T-cell (primary cell): ENCODE measurements at places on chromosomes 11 and 22.

DNA sequence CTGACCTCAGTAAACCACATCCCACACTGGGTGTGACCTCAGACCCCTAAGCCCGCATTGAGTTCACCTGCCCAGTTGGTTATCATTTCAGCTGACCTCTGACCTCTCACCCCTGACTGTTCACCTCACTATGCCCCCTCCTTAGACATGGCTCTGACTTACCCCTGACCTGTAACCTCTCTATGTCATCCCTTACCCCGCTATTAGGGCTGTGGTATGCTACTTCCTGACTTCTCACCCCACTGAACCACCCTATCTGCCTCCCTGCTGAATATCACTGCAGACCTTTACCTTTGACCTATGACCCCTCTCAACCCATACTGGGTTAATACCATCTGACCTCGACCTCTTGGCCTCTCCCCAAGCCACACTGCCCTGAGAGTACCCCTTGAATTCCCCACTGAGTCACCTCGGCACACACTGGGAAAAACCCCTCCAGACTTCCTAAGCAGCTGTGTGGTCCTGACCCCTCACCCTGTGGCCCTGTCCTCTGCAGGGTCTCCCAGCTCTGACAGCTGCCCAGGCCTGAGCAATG, 8.3 kb downstream of the PLCB3 start:
- no peak for DNase-seq

DNA sequence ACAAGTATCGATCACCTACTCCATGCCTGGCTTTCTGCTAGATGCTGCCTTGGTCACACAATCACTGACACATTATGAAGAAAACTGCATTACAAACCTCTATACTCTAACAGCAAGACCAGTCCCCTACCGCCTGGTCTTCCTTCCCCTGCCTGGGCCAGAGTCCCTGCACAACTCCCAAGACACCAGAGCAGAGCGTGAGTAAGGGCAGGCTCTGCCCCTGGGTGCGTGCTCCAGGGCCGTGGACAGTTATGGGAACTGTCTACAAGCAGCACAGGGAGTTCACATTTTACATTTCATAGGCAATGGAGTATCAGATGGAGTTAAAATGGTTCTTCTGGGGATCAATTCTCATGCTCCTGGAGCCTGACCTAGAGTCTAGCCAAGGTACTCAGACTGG, 6.5 kb downstream of the FZD4 start:
- no peak for DNase-seq

GRCh38 chr22:37665487-37665886, 7.0 kb downstream of the PDXP start:
- no peak for DNase-seq

- DNase-seq = no peak
Observed at GRCh38 chr11:124886476-124886875, 11.2 kb downstream of the ROBO4 start.

DNA sequence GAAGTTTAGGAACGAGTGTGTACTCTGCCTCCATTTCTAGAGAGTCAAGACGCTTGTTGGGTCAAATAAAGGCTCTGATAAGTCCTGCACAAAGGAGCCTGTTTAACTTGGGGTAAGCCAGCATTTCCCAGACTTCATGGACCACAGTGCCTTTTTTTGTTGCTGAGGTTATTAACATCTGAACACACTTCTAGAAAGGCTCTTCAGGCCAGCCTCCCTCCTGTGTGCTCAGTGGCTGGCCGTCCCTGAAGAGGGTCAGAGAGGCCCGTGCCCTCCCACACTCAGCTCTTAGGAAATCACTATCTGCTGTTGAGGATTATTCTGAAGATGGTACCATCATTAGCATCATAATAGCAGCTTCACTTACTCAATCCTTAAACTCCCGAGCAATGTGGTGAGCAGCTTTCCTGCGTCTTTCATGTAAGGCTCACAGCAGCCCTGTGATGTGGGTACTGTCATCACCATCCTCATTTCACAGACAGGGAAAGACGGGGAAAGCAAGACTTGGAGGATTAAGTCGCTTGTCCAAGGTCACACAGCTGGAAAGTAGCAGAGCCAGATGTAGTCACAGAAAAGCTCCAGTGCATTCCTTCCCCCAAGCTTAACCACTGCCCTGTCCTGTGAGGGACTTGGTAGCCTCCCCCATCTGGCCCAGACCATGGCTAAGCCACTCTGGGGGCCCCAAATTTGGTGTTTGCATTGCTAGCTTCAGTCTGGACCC, 71.3 kb downstream of the TSPAN18 start:
- DNase-seq = no peak

- no peak for DNase-seq
Observed at GRCh38 chr11:61688365-61689163, 8.4 kb downstream of the DAGLA start.

- DNase-seq = no peak
Observed at GRCh38 chr22:47236161-47236560, 473.7 kb downstream of the TBC1D22A start.

GRCh38 chr22:37253126-37253660, 9.1 kb upstream of the RAC2 start:
- DNase-seq = no peak

GRCh38 chr22:44870021-44870420, 117.6 kb downstream of the ARHGAP8 start:
- DNase-seq = no peak

DNA sequence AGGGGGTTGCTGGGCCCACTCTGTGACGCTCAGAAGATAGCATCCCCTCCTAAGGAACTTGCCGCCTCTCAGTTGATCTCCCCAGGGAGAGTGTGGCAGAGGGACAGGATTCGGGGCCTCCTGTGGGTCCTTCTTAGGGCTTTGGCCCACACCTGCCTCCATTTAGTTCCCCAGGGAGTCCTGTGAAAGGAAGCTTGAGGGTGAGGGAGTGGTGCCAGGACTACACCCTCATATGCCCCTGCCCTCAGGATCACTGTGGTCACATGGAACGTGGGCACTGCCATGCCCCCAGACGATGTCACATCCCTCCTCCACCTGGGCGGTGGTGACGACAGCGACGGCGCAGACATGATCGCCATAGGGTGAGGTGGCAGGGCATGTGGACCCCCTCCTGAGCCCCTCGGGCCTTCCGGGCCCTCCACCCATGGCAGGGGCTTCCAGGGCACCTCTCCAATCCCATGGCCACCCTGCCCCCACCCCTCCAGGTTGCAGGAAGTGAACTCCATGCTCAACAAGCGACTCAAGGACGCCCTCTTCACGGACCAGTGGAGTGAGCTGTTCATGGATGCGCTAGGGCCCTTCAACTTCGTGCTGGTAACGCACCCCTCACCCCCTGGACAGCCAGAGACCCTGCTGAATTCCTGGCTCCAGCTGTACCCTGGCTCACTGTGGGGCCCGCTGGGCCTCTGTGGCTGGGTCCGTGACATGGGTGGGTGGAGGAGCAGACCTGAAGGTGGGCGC, 3.5 kb downstream of the INPP5J start:
- DNase-seq = no peak

- no peak for DNase-seq
Observed at GRCh38 chr11:104564921-104565582, 333.2 kb downstream of the CASP12 start.

DNA sequence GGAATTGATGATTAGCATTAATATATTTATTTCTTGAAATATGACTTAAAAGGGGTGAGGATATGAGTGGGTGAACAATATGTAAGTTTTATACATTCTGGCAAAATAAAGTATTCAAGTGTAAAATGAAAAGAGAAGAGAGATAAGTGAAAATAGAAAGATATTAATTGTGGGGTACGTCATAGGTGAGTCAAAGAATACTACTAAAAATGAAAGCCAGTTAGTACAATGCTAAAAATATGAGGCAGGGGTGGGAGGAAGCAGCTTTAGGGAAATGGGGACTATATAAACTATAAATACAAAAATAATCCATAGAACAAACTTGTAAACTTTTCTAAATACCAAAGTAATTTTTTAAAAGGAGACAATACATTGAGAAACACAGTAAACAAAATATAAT, 661.4 kb downstream of the CNTN5 start:
- DNase-seq = no peak

DNA sequence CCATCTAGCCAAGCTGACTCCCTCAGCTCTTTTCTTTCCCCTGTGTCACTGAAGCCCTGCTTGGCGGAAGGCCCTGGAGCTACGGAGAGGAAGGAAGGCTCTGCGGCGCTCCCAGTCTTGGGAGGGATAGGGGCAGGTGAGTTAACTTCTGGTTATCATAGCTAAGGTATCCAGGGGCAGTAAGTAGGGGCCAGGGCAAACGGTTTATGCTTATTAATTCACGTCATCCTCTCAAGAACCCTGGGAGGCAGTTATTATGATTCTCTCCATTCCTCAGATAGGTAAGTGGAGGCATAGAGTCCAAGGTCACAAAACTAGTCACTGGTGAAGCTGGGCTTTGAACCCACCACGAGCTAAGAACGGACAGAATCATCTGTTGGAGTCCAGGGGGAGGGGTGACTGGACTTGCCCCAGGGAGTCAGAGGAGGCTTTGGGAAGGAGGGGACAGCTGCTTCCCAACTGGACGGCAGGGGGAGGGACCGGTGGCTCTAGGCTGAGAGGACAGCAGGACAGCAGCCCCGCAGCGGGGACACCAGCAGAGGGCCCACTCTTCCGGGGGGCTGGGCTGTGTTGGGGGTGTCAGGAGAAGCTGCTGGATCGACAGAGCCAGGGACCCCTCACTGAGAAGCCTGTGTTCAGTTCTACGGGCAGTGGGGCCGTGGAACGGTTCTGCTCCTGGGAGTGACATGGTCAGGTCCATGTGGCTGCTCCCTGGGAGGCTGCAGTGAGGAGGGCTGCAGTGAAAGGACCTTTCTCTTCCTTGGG, 3.5 kb downstream of the BAIAP2L2 start:
- DNase-seq = no peak

- no peak for DNase-seq
Observed at GRCh38 chr11:87926250-87926970, 248.8 kb downstream of the RAB38 start.

- peak; percentile 37 for DNase-seq
Observed at GRCh38 chr11:118878163-118878563, 5.5 kb upstream of the CXCR5 start.

GRCh38 chr11:73553266-73553665, 44.6 kb downstream of the FAM168A start:
- no peak for DNase-seq

DNA sequence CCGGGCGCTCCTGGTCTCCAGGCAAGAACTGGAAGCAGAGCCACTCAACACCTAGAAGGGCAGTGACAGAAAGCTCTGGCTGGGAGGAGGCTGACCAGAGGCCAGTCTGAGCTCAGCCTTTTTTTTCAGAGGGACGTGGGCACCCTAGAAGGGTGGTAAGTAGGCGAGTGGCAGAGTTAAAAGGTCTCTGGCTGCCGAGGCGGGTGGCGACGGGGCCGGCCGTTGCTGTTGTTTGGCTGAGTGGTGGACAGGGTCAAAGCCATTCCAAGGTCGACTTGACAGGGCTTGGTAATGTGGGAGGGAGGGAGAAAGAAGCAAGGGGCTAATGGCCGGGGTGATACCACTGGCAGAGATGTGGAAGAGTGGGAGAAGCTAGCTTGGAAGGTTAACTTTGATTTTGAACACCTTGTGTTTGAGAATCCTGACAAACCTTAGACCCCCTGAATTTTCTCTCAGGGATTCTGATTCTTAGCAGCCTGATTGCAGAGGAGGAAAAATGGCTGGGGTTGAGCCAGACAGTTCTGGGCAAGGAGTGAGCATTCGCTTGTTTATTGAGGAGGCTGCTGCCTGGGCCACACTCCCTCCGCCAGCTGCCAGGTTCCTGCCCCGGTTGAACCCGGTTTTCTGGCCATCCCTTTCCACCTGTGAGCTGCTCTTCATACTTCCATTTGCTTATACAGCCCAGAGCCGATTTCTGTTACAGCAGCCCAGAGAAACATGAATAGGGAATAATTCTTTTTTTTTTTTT, 868 bp upstream of the SYCE3 start:
- no peak for DNase-seq

GRCh38 chr11:106032861-106033260, 10.8 kb upstream of the MSANTD4 start:
- DNase-seq = no peak

DNA sequence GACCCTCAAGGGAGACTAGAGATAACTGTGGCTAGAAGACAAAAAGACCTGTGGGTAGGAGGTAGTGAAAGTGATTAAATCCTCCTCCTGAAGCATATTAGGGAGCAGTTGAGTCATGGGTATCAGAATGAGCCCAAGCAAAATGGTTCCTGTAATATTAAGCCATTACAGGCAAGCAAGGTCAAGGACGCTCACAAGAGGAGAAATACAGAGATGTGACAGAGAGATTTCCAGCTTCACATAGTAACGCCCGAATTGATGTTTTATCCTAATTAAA, 77.7 kb downstream of the FAM76B start:
- DNase-seq = no peak

GRCh38 chr11:119828819-119829218, 99.8 kb upstream of the NECTIN1 start:
- no peak for DNase-seq

DNA sequence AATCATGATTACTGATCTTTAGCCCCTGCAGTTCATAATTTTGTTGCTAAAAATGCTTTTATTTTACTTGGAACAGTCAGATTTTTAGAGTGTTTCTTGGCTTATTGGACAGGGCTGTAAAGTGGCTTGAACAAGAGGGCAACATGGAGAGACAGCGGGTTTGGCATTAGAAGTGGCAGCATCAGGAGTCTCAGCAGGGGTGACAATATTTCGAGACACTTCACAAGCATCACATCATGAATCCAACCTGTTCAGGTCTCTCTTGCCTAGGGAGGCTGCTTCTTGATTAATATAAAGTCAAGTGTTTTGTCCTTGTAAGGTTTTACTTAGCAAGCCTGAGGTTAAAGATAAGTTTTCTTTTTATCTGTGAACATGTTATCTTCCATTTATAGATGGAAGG, 2249.5 kb downstream of the LRRC4C start:
- no peak for DNase-seq

DNA sequence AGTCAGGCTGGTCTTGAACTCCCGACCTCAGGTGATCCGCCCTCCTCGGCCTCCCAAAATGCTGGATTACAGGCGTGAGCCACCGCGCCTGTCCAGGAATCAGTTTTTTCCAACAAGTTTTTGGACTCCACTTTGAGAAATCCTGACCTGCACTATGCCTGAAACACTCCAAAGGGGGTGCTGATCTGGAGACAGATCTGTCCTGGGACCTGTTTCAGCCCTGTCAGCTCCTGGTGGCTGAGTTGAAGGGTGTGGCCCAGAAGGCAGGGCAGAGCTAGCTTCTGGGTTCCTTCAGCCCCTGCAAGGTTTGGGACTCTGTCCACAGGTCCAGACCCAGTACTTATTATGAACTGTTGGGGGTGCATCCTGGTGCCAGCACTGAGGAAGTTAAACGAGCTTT, 1.2 kb downstream of the DNAJC4 start:
- DNase-seq = no peak

GRCh38 chr11:128210148-128210940, 377.0 kb downstream of the ETS1 start:
- no peak for DNase-seq

GRCh38 chr11:12489246-12489772, 111.9 kb downstream of the PARVA start:
- no peak for DNase-seq

- no peak for DNase-seq
Observed at GRCh38 chr11:44147751-44148150, 52.3 kb downstream of the EXT2 start.

- no peak for DNase-seq
Observed at GRCh38 chr22:45127866-45128265, 35.9 kb upstream of the NUP50 start.
